ENCODE measurements at places on chromosomes 7 and 10.

- no peak for DNase-seq
These were observed 5.3 kb downstream of the BMI1 start for GRCh38 chr10:22326145-22326702.

- no peak for DNase-seq
These were observed 6.8 kb upstream of the TAS2R60 start for GRCh38 chr7:143436325-143436946.

DNA sequence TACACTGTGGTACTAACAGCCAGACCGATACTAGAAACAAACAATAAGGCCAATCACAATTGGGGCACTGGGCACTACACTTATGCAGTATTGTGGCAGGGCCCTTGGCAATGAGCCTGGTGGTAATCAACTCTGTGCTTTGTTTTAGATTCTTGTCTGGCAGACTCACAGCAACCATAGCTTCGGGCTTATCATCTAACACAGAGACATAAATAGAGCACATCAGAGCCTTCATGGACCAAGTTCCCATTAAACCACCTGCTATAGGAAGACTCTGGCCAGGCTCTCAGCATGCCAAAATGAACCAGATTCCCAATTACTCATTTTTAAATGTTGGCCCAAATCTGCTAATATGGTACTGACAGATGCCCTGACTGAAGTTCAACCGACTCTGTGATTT is 218.6 kb downstream of the DGKI start:
- DNase-seq, result peak; percentile 59

GRCh38 chr7:128255271-128255670 is 14.2 kb downstream of the LEP start:
- no peak for DNase-seq

GRCh38 chr7:37440738-37441385 is 7.8 kb downstream of the ELMO1 start:
- no peak for DNase-seq

GRCh38 chr10:78524941-78525340 is 491.3 kb downstream of the RPS24 start:
- DNase-seq, result no peak

- DNase-seq, result no peak
These were observed 21.9 kb downstream of the ATXN7L1 start for GRCh38 chr7:105854498-105854897.

DNA sequence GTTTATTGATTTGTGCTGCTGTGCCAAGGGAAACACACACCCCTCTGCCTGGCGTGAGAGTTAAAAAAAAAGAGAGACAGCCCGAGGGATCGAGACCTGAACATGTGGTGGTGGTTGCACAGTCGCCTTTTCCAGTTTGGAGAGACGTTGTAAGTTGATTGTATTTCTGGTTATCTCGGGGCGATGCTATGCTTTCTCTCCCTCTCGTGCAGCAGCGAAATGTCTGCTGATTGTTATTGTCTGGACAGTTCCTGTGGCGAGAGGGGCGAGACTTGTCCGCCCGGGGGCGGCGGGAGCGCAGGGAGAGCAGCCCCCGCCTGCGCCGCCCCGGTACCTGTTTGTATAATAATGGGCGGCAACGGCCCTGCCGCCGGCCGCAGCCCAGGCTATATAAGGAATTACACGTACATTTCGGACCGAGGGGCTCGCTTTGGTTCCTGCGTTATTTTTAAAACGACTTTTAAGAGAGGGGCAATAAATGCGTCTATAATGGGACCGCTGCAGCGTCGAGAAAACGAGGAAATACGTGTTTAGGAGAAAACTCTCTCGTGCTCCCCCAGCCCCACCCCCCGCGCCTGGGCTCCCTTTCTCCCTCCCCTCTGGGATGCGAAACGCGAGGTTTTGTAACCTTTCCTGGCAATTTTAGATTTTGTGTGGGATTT is 1.7 kb downstream of the ZEB1 start:
- DNase-seq, result no peak

- DNase-seq, result no peak
These were observed 31.4 kb downstream of the PARP12 start for GRCh38 chr7:140031364-140031763.

DNA sequence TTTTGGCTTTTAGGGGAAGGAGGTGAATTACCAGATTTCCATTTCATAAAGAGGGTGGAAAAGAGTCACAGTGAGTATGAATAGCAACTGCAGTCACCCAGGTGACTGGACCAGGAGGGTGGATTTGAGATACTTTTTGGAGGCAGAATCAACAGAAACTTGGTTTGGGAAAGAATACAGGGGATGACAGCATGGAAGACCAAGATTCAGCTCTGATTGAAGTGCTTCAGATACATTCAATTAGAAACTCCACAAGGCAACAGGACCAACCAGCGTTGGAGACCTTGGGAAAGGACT is 83.0 kb downstream of the SGMS1 start:
- DNase-seq, result no peak

All from cerebellar nuclear complex (tissue), 1 donor.